Stimulated activated CD4-positive, alpha-beta T cell treated with anti-CD3 and anti-CD28 coated beads, TNF-alpha, amount 100 ng/mL, for 1 hour (primary cell): ENCODE measurements at places on chromosomes 6 and 20.

DNA sequence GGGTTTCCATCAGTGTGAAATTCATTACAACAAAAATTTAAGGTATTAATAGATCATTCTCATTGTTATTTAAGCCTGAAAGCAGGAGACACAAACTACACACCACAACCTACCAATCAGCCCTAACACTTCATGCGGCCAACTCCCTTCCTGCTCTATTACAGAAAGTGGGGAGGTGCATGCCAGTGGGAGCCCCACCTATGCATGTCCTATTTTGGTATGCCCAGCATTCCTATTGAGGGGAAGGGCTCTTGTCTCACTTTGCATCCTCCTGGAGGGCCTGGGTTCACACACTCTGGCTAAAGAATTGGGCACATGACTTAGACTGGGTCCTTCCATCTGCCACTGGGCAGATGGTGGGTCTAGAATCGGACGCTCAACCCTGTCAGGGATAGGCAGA, 450.0 kb downstream of the PTPRT start:
- DNase-seq = no peak

- DNase-seq = no peak
Observed at GRCh38 chr6:153842491-153842890, 196.5 kb upstream of the OPRM1 start.

- no peak for DNase-seq
Observed at GRCh38 chr20:32070690-32071213, 18.7 kb downstream of the HCK start.

DNA sequence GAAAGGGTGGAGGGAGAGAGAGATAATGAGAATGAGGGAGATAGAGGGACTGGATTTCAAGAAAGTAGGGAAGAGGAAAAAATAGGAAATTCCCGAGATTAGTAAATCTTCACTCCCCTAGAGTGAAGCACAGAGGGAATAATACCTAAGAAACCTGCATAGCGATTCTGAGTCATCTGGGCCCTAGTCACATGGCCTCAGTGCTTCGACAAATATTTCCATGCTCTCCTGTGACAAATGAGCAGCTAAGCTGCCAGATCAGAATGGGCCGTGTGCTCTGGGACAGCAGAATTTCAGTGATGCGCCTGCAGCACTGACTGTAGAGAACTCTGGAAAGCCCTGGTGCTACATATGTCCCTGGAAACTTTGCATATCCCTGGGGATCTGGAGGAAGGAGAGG, 48.6 kb upstream of the GRIK2 start:
- no peak for DNase-seq

- no peak for DNase-seq
Observed at GRCh38 chr6:164528539-164528938, 780.9 kb downstream of the C6orf118 start.

- DNase-seq = no peak
Observed at GRCh38 chr6:56334937-56335336, 87.6 kb upstream of the COL21A1 start.

- no peak for DNase-seq
Observed at GRCh38 chr6:93021235-93021915, 398.0 kb downstream of the EPHA7 start.
